ENCODE measurements at places on chromosomes 3 and 15.

DNA sequence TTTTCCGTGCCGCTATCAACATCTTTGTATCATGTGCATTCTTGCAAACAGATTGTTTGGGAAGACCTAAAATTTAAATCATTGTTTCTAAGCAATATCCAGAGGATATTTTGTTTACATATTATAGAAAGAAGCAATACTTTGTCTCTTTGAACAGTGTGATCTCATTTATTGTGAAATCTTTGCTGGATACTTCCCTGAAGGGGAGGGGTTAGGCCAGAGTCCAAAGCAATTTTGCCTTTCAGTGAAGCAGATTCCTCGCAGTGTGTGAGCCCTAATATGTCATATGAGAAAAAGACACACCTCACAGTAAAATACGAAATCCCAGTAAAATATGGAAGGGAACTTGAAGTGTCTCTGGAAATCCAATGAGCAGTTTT lies 158.7 kb upstream of the SLCO3A1 start:
- DNase-seq: no peak

- no peak for DNase-seq
Measured at GRCh38 chr3:105913616-105914015, 44.8 kb upstream of the CBLB start.

GRCh38 chr3:144394032-144394431 lies 422.4 kb downstream of the DIPK2A start:
- no peak for DNase-seq

DNA sequence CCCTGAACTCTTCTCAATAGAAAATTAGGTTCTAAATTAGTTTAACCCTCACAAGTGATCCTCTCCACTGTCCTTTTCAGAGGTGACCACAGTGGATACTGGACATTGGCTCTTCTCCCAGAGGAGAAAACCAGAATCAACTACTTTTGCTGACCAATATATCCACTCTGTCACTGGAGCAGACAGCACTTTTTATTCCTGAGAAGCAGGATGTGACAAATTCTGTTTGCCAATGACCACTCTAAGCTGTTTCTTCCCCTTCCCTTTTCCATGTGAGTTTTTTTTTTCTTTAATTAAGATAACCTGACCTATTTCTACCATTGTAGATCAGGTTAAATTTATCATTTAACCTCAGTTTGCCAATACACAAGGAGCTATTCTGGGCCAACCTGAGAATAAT lies 79.7 kb upstream of the ZNF280D start:
- no peak for DNase-seq

- no peak for DNase-seq
Measured at GRCh38 chr15:56469483-56469882, 4.5 kb upstream of the MNS1 start.

GRCh38 chr3:32484436-32484835 lies 18.2 kb downstream of the CMTM6 start:
- DNase-seq: no peak

DNA sequence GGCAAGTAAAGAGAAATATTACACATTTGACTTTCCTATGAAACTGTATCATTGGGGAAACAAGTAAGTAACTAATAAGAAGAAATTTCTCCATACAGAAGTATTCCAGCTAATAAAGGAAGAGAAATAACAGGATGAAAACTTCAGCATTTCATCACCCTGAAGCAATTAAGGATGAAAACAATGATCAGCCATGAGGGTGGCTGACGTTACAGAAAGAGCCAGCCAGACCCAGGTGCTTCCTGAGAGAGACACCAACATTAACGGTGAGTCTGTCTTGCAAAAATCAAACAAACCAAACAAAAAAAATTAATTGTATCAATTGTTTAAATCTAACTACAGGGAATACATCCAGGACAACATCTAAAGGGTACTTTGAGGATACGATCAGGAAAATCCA lies 190.0 kb downstream of the ARRDC4 start:
- DNase-seq: no peak

GRCh38 chr15:100516643-100517512 lies 11.9 kb downstream of the CERS3 start:
- DNase-seq: no peak

DNA sequence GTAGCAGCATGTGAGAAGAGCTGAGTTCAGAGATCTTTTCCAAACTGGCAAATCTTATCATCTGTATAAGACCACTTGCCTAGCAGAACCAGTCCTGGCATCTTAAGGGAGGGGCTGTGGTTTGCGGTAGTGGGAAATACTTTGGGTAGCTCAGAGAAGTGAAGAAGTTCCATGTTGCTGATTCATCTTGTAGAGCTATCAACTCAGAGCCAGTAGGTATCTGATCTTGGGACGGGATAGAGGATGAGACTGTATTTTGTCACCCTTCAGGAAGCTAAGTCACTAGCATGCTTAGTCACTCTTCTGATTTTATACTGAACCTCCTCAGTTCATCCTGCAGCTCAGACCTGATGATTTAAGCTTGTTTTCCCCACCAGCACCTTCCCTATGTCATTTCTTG lies 211.4 kb downstream of the NR1D2 start:
- DNase-seq: no peak

DNA sequence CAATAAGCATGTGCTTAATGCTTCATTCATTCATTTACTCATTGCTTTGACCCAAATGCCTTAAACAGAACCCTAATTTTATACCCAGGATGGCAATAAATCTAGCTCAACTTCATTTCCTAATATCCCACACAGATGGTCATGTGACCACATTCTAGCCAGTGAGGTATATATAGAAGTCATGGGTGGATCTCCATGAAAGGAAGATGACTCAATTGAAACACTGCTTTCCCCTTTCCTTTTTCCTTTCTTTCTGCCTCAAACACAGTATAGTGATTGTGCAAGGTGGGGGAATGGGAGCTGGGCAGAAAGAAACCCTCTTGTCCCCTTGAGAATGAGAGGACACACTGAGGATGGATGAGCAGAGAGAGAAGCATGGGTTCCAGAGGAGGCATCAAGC lies 183.5 kb upstream of the PRICKLE2 start:
- DNase-seq: no peak

- DNase-seq: no peak
Measured at GRCh38 chr15:77130315-77130930, 59.5 kb upstream of the TSPAN3 start.

- DNase-seq: peak; percentile 55
Measured at GRCh38 chr3:33277193-33277882, at the start of gene FBXL2. Gene FBXL2 (plus strand): TSS chr3:33277442. CDS start chr3:33277513, 71 bp downstream.

DNA sequence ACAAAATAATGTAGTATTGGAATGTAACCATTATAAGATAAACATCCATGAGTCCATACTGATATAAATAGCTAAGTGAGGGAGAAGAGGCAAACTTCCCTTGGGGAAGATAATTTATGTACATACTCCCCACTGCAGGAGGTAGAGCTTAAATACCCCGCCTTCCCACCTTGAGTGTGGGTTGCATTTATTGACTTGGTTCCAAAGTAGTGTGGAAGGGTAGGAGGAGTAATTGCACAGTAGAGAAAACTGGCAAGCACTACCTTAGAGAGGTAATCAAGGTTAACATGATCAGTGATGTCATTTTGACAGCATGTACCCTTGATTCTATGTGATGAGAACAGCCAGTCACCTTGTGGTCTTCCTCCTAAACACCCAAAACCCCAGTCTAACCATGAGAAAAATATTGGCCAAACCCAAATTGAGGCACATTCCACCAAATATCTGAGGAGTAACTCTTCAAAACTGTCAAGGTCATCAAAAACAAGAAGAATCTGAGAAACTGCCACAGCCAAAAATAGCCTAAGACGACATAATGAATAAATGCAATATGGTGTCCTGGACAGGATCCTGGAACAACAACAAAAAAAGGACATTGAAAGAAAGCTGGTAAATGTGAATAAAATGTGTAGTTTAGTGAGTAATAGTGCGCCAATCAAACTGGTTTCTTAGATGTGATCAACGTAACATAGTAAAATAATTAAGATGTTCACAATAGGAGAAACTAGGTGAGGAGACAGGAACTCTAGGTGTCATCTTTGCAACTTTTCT lies 774 bp upstream of the CNOT10 start:
- no peak for DNase-seq

DNA sequence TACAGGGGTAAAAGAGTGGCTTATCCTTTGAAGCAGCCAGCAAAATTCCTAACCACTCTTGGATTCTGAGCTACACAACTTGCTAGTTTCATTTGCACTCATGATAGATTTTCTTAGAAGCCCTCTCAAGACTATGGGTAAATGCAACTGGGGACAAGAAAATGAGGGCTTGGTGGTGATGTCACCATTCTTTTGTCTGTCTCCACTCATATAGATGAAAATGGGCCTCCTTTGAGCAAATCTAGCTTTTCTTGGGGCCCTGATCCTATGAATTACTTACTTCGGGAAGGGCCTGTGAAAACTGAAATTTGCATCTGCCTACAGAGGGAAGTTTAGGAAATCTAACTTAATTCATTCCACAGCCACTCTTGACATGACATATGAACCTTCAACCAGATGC lies 486.3 kb downstream of the MAGI1 start:
- no peak for DNase-seq

DNA sequence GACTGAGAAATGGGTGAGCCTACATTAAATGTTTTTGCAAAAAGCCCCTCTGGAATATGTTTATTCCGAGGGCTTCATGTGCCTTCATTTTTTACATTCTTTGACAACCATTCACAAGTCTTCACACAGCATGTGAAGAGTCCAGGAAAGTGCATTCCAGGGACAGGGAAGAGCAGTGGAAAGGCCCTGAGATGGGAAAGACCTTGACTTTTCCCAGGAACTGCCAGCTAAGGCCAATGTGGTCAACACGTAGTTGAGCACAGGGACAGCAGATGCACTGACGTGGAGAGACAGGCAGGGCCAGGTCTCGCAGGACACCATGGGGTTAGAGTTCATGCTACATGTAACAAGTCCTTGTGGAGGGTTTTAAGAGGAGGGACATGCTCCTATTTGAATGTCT lies 21.7 kb downstream of the SSR3 start:
- DNase-seq: no peak

DNA sequence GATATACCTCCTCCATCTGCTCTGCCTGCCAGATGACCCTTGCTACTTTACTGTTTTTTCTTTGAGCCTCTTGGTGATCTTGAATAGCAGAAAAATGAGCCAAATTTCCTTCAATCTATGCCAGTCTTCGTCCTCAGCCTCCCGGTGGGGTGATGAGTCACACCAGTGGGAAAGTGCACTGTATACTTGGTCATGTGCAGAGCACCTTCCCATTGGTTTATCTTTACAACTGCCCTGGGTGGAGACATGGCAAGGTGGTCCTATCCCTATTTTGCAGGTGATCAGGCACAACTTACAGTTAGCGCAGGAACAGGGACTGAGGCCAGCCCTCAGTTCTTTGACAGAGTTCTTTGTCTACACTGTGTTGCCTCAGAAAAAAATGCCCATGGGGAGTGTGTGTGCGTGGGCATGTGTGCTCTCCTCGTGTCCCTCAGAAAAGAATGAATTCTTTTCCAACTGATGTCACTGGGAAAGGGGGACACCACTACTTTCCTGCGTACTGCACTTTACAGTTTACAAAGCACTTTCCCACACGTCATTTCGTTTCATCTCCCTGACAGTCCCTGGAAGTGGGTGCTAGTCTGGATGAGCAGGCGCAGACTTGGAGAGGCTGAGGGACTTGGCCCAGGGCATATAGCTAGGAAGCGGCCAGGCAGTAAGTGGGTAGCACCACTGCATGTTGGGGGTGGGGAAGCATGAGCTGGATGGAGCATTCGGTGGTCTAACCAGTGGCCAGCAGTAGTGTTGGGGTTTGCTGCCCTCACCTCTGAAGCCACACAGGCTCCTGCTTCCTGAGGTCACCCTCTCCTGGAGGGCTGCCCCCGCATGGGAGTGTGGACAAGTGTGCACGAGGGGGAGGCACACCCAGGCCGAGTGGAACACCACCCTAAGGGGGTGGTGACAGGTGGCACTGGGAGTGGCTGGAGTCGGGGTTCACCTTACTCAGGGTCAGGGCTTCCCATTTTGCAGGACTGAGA lies 24.1 kb downstream of the SMAD3 start:
- no peak for DNase-seq

GRCh38 chr15:56933811-56934210 lies 15.4 kb downstream of the TCF12 start:
- DNase-seq: no peak

- DNase-seq: no peak
Measured at GRCh38 chr3:168984872-168985271, 678.6 kb downstream of the MECOM start.

DNA sequence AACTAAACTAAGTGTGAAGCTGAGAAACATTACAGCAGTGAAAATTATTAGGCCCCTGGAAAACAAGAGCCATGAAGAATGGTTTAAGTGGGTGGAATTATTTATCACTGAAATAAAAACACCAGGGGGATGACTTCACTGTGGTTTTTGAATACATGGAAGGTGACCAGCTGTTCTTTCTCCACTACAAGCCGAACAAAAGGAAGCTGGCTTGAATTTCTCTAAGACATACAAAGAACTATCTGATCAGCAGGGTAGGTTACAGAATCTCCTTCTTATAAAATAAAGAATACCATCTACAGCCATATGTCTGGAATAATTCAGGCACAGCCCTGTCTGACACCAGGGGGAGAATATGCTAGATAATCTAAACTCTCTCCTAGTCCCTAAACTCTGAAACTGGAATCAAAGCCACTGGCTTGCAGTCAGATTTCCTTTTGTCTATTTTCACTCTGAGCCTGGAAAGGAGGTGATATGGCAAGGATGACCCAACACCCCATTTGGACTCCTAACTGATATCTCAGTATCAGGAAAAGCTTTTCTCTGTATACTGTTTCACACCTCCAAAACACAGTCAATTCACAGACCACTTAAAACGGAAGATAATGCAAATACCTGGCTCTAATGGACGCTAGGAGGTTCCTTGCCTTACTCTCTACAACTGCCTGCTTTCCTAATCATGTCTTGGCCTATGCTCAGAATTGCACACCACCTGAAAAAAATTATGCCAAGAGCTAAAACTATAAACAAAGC lies 31.2 kb downstream of the SPATA12 start:
- DNase-seq: no peak

DNA sequence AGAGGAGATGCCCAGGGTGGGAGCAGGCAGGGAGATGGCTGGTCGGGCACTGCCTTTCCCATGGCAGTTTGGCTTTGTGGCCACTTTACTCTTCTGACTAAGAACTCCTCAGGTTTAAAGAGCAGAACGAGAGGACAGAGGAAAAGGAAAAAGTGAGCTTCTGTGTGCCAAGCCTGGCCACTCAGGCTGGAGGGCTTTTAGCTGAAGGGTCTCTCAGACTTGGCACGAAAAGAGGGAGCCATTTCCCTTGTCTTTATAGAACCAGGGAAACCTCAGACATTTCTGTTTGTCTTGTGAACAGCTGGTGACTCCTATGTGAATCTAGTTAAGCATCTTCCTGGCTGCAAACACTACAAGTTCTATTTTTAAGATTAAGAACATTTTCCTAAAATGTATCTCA lies 23.3 kb upstream of the PSMD6 start:
- no peak for DNase-seq

- no peak for DNase-seq
Measured at GRCh38 chr3:36877930-36878685, 66.7 kb downstream of the TRANK1 start.
